COR-L47 (cell line): ENCODE measurements at places on chromosomes 16 and 17.

- DNase-seq = no peak
Measured at GRCh38 chr16:89242795-89243200, 25.3 kb downstream of the ZNF778 start.

DNA sequence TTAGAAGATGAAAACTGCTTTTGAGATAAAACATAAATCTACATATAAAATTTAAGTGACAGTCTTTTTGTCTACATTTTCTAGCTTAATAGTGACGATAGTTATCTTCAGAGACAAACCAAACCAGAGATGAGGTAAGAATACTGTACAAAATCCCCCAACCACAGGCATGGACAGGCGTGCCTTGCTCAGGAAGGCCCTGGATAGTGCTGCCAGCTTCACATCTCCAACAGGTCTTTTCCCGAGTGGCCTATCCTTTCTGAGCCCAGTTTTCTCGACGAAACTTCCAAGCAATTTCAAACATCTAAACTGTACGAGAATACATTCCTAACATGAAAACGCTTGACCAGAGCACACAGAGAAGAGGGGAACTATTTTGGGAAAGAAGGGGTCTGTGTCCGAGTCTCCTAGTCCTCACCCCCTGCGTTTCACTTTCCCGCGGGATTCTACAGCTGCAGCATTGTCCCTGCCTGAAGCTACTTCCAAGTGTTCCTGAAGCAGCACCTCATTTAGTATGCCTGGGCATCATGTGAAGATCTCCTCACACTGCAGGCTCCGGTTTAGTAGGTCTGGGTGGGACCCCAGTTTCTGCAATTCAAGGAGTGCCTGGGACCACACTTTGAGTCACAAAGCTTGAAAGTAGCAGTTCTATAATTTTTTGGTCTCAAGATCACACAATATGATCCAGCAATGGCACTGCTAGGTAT lies 37.8 kb downstream of the GNA13 start:
- DNase-seq = no peak

DNA sequence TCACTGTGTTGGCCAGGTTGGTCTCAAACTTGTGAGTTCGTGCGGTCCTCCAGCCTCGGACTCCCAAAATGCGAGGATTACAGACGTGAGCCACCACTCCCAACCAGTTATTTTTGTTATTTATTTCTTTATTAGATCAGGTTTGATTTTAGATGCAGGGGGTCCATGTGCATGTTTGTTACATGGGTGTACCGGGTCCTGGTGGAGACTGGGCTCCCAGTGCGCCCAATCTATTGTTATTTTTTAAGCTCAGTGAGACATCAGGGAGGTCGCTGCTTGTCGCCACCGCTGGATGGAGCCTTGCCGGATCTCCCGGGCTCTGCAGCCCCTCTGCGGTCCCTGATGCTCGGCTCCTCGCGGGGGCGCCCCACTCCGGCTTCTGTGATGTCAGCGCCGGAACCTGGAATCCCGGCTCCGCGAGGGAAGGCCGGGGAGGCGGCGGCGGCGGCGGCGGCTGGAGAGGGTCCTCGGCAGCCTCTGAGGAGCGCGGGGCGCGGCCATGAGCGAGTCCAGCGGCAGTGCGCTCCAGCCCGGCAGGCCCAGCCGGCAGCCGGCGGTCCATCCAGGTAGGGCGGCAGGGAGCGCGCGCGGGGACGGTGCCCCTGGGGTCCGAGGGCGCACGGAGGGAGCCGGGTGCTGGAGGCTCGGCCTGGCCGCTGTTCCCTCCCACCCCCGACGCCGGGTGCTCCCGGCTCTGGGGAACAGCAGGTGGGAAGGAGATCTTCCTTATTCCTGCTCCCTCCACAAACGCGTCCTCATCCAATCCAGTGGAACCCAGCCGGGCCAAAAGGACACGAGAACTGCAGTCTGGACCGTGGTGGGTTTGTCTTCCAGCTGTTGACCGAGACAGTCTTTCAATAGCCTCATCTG lies at the start of gene TMC7:
Gene TMC7 (plus strand): TSS at position 370 of the 870 bp plus-strand sequence. CDS start 130 bp downstream, at position 500.
- peak; percentile 86 for DNase-seq

DNA sequence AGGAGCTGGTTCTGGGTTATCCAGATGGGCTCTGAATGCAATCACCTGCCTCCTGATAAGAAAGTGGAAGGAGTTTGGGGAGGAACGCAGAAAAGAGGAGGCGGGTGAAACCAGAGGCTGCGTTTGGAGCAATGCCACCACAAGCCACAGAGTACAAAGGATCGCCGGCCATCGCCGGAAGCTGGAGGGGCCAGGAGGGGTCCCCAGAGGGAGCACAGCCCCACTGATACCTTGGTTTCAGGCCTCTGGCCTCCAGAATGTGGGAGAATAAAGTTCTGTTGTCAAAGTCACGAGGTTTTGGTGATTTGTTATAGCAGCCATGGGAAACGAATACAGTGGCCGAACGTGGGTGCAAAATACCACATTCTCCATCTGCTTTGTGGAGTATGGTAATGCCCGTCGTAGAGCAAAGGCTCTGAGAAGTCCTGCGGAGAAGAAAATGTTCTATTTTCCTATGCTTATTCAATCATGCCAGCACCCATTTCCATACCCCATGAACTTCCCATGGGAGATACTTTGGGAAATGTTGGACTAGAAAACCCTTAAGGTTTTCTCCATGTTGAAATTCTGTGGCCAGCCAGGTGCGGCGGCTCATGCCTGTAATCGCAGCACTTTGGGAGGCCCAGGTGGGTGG lies 51.4 kb downstream of the ZDHHC7 start:
- DNase-seq = no peak

DNA sequence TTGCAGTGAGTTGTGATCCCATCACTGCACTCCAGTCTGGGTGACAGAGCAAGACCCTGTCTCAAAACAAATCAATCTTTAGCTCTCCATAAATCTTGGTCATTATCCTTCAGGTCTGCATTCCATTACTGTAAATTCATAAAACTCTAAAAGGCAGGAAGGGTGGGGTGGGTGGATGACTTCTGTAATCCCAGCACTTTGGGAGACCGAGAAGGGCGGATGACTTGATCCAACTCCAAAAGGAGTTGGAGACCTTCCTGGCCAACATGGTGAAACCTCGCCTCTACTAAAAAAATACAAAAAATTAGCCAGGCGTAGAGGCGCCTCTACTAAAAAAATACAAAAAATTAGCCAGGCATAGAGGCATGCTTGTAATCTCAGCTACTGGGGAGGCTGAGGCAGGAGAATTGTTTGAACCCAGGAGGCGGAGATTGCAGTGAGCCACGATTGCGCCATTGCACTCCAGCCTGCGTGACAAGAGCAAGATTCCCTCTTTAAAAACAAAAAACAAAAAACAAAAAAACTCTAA lies 2.2 kb upstream of the UBE2Z start:
- no peak for DNase-seq

GRCh38 chr17:49130891-49131290 lies 1.7 kb upstream of the B4GALNT2 start:
- DNase-seq = no peak

GRCh38 chr16:48559462-48560211 lies 50.3 kb downstream of the N4BP1 start:
- DNase-seq = no peak

GRCh38 chr16:78240459-78241222 lies 141.2 kb downstream of the WWOX start:
- no peak for DNase-seq

- DNase-seq = no peak
Measured at GRCh38 chr16:81928975-81929374, 82.3 kb downstream of the SDR42E1 start.

DNA sequence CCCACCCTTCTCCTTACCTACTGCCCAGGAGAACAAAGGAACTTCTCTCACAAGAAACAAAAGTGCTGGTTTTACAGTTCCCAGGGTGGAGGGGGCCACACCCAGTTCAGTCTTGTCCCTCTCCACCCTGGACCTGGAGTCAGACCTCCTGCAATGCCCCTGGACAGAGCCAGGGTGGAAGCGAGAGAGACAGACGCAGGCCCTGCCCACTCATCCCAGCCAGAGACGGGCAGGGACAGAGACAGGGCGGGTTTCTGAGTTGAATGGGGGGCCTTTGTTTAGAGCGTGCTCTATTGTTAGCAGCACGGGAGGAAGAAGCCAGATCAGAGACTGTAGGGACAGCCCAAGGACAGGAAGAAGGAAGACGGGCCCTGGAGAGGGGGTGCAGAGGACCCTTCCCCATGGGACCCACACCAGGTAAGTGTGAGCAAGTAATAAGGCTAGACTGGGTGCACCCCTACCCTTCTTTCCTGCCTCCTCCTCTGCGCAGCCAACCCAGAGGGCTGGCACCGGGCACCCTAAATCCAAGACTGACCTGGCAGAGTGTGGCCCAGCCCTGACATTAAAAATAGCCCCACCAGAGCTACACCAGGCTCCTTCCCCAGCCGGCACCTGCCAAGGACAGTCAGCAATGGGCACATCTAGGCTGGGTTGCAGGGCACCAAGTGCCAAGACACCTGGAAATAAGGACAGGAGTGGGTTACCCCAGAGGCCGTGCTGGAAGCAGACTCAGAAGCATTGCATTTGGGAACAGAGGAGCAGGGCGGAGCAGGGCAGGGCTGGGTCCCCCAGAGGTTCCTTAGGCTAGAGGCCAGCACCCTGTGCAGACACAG lies 10.9 kb downstream of the JUP start:
- no peak for DNase-seq

DNA sequence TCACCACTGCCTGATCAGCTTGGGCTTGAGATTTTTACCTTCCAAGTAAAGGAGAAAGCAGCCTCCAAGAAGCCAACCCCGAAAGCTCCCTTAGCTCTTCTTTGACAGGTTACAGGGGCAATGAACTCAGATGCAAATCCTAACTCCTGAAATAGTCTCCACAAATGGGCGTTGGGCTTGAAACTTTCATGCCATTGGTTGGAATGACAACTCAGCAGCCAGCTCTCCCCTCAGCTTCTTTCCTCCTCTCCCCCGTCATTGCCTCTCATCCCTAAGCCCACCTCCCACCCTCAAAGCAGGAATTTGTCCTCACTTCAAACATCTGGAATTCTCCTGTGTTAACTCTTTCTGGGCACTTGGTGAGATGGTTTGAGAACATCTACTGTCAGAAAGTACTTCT lies at the start of gene TAT:
Gene TAT (minus strand): TSS at position 122 of the 400 bp plus-strand sequence. CDS start 677 bp downstream, outside the sequence.
- DNase-seq = no peak

DNA sequence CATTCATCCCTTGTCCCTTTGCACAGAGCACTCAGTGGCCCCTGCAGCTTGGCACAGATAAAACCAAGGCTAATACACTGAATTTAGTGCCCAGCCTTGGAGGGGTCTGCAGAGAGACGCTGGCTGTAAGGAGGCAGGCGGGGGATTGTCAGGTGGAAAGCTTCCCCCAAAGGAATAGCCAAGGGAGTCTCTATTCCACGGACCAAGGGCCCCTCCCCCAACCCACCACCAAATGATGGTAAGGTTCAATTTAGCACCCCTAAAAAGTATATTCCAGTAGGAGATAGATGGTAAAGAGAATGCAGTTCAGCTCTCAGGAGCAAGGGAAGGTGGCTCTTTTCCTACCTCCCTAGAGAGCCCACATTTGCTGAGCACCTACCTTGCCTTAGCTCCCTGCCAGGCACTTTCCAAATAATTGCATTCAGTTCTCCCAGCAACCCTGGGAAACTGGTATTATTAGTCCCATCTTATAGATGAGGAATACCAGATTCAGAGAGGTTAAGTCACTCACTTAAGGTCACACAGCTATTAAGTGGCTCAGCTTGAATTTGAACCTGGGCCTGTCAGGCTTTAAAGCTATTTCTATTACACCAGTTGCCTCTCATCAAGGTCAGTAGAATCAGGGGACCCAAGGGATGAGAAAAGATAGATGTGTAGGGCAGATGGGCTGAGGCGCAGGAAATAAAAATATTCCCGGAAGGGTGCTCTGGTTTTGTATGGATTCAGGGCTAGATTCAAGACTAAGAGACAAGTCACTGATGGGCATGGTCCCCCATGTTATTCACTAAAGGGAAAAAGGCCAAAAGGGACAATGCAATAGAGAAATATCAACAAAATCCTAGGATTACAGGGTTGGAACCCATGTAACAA lies 20.0 kb upstream of the ZFHX3 start:
- DNase-seq = no peak

GRCh38 chr17:6241996-6242395 lies 171.8 kb downstream of the WSCD1 start:
- no peak for DNase-seq

- no peak for DNase-seq
Measured at GRCh38 chr17:12693640-12694039, 27.9 kb downstream of the MYOCD start.

DNA sequence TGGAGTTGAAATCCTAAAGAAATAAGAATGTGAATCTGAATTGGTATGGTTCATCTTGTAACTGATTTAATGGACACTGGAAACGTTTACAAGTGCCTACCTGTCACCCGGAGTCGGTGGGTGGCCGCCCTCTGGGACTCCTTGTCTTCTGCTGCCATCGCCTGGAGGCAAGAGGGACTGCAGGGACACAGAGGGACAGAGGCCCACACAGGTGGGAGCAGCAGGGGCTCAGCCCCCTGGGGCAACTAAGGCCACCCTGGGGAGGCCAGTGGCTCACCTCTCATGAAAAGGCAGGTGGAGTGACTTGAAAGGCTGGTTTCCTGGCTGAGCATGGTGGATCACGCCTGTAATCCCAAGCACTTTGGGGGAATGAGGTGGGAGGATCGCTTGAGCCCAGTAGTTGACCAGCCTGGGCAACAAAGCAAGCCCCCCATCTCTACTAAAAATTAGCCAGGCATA lies 23.2 kb downstream of the TMEM92 start:
- DNase-seq = peak; percentile 60

GRCh38 chr16:13873835-13874438 lies 46.0 kb upstream of the ERCC4 start:
- no peak for DNase-seq
